Stimulated activated CD4-positive, alpha-beta T cell treated with anti-CD3 and anti-CD28 coated beads, TNF-alpha, amount 100 ng/mL, for 1 hour (primary cell): ENCODE measurements at places on chromosomes 3 and 15.

DNA sequence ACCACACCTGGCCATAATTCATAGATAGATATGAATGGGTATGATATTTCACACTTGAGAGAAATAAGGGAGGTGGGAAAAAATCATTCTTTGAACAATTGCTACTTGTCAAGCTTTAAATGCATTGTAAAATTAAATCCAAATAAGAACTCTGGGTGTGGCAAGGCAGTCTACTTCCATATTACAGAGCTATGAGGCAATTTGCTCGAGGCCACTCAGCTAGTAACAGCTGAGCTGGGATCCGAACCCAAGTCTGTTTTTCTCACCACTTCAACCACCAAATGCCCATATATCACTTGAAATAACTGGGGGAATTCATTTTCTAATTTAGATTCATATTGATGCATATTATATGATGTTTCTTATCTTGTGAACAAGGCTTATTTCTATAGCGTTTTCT, 482.2 kb upstream of the ADAMTS9 start:
- no peak for DNase-seq

DNA sequence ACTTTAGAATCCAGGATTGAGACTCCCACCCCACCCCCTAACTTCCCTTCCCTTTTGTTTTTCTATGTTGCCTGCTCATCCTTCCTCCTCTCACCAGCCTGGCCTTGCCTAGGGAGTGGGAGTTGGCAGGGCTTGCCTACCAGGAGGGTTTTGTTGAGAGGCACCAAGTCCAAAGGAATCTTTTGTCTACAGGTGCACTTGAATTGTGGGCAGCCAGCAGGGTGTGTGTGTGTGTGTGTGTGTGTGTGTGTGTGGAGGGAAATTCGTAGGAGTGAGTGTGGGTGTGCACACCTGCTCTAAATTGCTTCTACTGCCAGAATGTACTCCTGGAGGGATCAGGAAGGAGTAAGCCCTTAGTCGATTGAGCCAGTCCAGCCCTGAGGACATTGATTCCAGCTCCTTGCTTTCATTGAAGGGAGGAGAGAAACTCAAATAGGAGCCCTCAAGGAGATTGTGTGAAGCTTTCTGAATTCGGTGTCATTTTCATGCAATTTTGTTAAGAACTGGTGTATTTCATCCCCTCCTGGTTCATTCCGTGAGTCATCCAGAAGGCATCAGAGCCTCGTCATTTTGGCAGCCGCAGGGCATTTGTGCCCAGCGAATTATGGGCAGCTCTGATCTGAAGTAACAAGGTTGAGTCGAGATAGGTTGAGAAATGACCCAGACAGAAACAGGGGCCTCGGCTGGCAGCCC, 112.1 kb downstream of the SLCO3A1 start:
- no peak for DNase-seq

GRCh38 chr3:156749244-156749643, 74.9 kb downstream of the TIPARP start:
- DNase-seq: no peak

DNA sequence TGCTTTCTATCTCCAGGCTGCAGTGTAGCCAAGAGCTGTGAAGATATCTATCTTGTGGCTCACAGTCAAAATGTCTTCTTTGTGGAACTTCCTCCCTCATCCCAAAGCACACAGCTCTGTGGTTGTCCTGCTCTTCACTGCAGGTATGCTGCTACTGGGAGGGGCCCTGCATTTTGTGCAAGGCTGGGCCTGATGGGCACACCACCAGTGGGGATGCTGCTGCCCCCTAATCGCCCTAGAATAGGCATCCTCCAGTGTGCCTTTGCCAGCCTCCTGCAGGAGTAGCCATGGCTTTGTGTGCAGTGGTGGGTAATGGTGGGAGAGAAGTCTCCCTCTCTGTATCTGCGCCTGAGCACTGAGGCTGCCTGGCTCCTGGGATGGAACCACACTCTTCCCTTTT, 297.3 kb downstream of the DOCK3 start:
- no peak for DNase-seq

DNA sequence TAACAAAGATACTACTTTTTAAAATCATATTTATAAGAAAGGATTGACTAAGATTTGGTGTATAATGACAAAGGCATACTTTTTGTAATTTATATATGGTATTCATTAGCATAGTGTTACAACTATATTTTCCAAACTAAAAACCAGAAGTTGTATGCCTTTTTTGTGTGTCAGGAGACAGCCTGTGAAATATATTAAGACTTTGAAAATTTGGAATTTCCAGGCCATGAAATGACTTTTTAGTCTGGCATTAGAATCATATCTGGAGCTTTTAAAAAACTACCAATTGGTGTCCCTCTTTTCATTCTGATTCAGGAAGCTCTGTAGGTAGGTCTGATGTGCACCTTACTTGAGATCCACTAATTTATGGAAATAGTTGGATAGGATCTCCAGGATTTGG, 41.9 kb downstream of the CALML4 start:
- no peak for DNase-seq

DNA sequence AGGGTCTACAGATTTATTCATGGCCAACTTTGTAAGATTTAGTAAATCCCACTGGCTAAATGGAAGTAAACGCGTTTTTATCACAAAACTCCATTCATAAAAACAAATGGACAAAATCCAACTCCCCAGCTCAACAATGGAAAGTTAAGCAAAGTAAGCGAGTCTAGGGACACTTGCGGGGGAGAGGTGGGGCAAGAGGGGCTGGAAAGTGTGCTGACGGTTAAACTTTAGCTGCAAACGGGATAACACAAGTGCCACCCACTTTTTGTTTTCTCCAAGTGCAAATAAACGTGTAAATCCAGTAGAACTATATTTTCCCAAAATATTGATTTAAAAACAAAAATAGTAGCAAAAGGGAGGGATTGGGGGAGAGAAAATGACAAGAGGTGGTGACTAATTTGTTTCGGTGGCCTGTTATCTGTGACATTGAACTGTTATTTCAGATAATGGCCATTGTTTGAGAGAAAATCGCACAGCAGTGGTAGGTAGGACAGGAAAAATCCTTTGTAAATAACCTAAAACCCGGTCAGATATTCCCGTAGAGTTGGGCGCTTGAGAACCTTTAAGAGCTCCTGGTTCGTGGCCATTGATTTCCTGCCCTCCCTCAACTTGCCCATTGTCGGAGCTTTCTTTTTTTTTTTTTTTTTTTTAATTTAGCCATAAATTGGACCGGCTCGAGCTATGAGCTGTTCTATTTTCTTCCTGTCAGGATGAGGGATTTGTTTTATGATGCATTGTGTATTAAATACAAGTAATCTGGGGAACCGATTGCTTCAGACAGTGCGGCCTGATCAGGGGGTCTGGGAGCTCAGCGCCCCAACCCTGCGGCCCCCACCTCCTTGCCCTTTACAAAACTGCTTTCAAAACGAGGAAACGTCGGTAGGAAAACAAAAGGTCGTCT, 514.8 kb downstream of the MECOM start:
- no peak for DNase-seq

DNA sequence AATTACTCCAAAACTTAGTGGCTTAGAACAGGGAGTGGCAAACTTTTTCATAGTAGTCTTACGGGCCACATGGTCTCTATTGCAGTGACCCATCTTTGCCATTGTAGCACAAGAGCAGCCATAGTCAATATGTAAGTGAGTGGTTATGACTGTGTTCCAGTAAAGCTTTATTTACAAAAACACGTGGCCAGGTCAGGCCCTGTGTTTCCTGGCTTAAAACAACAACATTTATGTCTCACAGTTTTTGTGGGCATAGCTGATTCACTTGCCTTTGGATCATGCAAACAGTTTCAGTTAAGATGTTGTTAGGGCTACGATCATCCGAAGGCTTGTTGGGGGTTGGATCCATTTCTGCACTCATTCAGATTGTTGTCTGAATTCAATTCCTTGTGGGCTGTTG, 103.8 kb downstream of the CHCHD6 start:
- DNase-seq: no peak

- no peak for DNase-seq
These were observed 32.5 kb upstream of the GP5 start for GRCh38 chr3:194431554-194431953.

GRCh38 chr3:114565216-114565615, 271.4 kb downstream of the TIGIT start:
- DNase-seq: no peak

DNA sequence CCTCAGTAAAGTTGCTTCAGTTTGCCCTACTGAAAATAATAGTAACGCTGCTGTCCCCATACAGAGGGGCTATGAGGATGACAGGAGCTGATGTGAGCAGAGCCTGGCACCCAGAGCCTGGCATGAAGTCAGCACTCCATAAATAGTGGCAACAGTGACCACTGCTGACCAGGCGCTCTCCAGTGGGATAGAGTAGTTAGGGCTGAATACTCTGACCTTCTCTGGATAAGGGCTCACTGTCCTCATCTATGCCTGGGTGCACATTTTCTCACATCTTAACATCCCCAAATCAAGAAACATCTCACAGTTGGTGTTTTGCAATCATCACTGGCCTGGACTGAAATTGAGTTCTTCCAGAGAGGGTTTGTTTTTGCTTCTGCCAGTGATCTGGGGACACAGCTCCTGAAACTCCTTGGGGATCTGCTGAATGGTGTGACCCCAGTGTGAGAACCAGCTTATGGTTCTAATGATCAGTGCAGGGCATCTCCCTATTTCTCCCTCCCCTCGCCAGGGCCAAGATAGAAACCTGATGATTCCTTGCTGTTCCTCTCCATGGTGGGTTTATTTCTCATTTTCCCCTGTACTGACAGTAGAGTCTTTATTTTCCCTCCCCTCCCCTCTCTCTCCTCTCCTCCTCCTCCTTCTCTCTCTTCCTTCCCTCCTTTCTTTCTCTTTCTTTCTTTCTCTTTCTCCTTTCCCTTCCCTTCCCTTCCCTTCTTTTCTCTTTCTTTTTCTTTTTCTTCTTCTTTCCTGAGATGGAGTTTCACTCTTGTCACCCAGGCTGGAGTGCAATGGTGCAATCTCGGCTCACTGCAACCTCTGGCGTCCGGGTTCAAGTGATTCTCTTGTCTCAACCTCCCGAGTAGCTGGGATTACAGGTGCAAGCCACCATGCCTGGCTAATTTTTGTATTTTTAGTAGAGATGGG, 3.5 kb upstream of the PCSK6 start:
- no peak for DNase-seq

GRCh38 chr3:88149101-88149508, 654 bp upstream of the C3orf38 start:
- DNase-seq: no peak

DNA sequence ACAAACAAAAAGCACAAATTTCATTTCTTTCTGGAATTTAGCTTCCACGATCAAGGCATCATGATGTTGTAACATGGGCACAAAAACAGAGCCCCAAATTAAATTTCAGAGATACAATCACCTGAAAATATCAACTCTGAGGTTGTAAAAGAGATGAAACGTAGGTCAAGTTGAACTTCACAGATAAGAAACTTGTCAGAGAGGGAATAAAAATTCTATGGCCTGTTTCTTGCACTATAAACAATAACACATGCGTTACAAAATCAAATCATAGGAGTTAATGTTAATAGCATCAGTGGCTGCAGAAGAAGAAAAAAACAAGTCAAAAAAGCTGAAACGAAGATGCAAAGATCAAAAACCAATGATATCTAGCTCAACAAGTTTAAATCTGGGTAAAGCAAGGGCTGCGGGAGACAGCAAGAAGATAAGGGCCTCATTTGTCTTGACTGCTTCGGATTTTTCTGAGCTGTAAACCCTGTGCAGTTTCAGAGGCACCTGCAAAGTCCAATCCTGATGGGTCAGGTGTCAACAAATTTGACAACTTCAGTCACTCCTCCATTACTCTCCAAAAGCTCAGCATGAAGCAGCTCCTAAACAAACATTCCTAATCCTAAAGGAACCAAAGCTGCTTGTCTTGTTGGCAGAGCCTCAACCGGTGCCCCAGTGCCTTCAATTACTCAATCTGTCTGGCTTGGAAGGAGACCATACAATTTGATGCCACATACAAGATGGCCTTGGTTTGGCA, 219.8 kb downstream of the STT3B start:
- DNase-seq: no peak

GRCh38 chr3:16183601-16184270, 9.3 kb downstream of the GALNT15 start:
- no peak for DNase-seq

GRCh38 chr3:6216135-6217026, 644.5 kb upstream of the GRM7 start:
- no peak for DNase-seq

DNA sequence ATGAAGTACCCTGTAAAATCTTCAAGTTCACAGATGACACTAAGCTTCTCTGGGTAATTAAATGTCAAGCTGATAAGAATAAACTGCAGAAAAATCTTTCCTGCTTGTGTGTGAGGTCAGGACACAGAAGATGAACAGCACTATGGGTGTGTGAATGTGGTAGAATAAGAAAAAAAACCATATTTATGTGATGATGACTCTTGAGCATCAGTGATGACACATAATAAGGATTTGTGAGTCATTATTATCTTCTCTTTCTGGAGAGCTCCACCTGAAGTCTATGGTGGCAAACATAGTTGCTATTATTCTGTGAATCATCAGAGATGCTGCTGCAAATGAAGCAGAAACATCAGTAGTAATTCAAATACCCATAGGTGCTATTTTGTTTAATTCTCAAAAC, 422.4 kb downstream of the DIPK2A start:
- DNase-seq: no peak

GRCh38 chr3:121228971-121229370, 316.8 kb downstream of the POLQ start:
- no peak for DNase-seq

- no peak for DNase-seq
These were observed 73.6 kb downstream of the ITGB5 start for GRCh38 chr3:124813541-124813940.

DNA sequence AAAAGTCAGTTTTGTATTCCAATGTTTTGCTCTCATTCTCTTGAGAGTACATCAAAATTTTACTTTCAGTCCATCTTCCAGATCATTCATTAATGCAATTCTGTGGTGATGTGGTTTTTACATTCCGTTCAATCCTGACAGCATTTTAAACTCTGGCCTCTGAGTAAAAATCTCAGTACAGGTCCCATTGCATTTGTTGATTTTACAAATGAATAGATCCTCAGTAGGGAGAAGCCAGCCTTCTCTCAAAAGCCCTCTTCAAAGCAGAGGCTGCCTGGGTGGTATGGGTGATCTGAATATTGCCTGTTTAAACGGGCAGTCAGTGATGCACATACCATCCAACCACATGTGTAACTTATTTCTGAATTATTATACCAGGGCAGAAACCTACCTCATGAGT, 72.5 kb upstream of the TSC22D2 start:
- DNase-seq: no peak

DNA sequence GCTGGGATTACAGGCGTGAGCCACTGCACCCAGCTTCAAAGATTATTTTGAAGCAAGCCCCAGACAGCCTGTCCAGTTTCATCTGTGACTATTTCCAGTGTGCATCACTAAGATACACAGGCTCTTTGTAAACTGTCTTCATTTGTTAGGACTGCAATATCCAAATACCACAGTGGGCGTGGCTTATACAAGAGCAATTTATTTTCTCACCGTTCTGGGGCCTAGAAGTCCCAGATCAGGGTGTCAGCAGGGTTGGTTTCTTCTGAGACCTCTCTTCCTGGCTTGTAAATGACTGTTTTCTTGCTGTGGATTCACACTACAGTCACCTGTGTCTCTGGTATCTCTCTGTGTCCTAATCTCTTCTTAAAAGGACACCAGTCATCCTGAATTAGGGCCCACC, 59.7 kb downstream of the RLBP1 start:
- no peak for DNase-seq

GRCh38 chr3:132187746-132188145, 129.5 kb upstream of the ACP3 start:
- no peak for DNase-seq

- DNase-seq: no peak
These were observed 13.3 kb upstream of the PXYLP1 start for GRCh38 chr3:141218162-141218835.

GRCh38 chr3:196938124-196938523, 4.2 kb downstream of the NCBP2 start:
- no peak for DNase-seq

- no peak for DNase-seq
These were observed 34.9 kb upstream of the MEIS2 start for GRCh38 chr15:37135225-37135624.
